Mucosa of gallbladder (tissue), 1 donor: ENCODE measurements at places on chromosomes 16 and 17. TPM values are rescaled to one million over a fixed set of nuclear protein-coding genes. Genes with fewer than 3 reads are reported as not detected.

Gene MRC2
- total RNA-seq, result 87.4 TPM

Gene TBC1D16
- total RNA-seq, result 38.4 TPM

Gene DHRS7C
- total RNA-seq, result not detected

Gene LPCAT2
- total RNA-seq, result 15.8 TPM

Gene ZMYND15
- total RNA-seq, result 5.3 TPM

Gene SLC47A2
- total RNA-seq, result not detected

Gene WSCD1
- total RNA-seq, result 2.6 TPM

Gene KIFC3
- total RNA-seq, result 39.3 TPM

Gene CCNF
- total RNA-seq, result 3.7 TPM

Gene HOXB9
- total RNA-seq, result 0.26 TPM

Gene HCRT
- not detected for total RNA-seq

Gene ETV4
- 47.6 TPM for total RNA-seq

Gene DNAAF8
- 2.5 TPM for total RNA-seq

Gene RNF222
- not detected for total RNA-seq

Gene TIGD7
- 9.9 TPM for total RNA-seq

Gene EFNB3
- total RNA-seq, result 1.6 TPM

Gene CD300C
- total RNA-seq, result 2.9 TPM

Gene ZDHHC7
- total RNA-seq, result 56.4 TPM

Gene CD68
- 75.3 TPM for total RNA-seq

Gene EXOC3L1
- 3.2 TPM for total RNA-seq

Gene ACAP1
- total RNA-seq, result 24.2 TPM

Gene SMTNL2
- total RNA-seq, result 2.4 TPM

Gene MYH11
- 1,761 TPM for total RNA-seq

Gene SCNN1G
- total RNA-seq, result 0.09 TPM

Gene CHST4
- 586 TPM for total RNA-seq

Gene SLC5A2
- total RNA-seq, result 3.7 TPM
